ENCODE measurements at places on chromosomes 16 and 17. TPM values are rescaled to one million over a fixed set of nuclear protein-coding genes. Genes with fewer than 3 reads are reported as not detected.

AIPL1 gene
- not detected for polyA plus RNA-seq

BIRC5 gene
- 44.4 TPM for polyA plus RNA-seq

FAM117A gene
- polyA plus RNA-seq = 2.1 TPM

ADAP2 gene
- not detected for polyA plus RNA-seq

PRAC1 gene
- polyA plus RNA-seq = not detected

- no peak for DNase-seq
These were observed 317.6 kb downstream of the SEC14L1 start for GRCh38 chr17:77458202-77459017.

GRCh38 chr17:81240761-81241160 lies 1.6 kb downstream of the NDUFAF8 start:
- DNase-seq = no peak

GRCh38 chr16:49441366-49441780 lies 67.8 kb downstream of the C16orf78 start:
- no peak for DNase-seq

DNA sequence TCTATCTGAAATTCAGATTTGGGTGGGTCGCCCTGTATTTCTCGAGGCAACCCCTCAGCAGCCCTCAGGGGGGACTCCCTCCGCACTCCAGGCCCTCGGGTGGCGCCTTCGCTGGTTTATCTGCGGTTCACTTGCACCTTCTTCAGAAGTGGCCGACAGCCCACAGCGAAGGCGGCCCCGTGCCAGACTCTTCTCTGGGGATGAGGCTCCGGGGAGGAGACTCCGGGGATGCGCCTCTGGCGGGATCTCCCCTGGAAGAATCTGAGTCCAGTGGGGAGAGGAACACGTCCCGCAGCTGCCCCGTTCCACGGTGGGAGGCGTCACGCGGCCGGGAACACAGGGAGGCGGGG lies 63.9 kb upstream of the DNAJA2 start:
- DNase-seq = no peak

DNA sequence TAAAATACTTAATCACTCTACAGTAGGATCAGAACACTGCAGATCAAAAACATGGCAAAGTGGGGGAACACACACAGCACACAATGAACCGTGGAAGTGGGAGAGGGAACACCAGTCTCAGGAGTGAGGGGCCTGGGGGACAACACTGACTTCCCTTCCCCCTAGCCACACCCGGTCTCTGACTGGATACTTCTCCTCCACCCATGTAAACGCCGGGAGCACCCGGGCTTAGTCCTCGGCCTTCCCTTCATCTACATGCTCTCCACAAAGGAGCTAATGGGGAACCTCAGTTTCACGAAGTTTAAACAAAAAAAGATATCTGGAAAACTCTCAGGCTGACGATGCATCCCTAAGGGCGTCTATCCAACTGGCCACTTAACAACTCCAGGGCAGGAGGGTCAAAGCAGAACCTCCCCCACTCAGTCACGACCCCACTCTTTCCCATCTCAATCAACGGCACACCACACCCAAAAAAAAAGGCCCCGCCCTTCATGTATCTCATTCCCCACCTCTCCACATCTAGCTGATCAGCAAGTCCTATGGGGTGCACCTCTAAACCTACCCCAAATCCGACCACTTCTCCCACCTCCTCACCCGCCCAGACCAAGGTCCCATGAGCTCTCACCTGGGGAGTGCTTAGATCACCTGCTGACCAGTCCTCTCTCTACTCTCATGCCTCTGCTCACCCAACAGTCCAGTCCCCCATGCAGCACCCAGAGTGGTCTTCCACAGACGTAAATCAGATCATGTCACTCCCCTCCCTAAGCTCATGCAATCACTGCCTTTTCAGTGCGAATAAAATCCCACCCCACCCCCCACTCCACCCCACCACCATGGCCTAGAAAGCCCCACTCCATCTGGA lies 7.4 kb downstream of the ZDHHC7 start:
- no peak for DNase-seq

GRCh38 chr16:70455910-70456309 lies 1.5 kb downstream of the FCSK start:
- no peak for DNase-seq

GRCh38 chr17:2749784-2750181 lies 331 bp upstream of the CCDC92B start:
- DNase-seq = peak; percentile 86

- no peak for DNase-seq
These were observed 428.4 kb downstream of the MAF start for GRCh38 chr16:79171931-79172705.

DNA sequence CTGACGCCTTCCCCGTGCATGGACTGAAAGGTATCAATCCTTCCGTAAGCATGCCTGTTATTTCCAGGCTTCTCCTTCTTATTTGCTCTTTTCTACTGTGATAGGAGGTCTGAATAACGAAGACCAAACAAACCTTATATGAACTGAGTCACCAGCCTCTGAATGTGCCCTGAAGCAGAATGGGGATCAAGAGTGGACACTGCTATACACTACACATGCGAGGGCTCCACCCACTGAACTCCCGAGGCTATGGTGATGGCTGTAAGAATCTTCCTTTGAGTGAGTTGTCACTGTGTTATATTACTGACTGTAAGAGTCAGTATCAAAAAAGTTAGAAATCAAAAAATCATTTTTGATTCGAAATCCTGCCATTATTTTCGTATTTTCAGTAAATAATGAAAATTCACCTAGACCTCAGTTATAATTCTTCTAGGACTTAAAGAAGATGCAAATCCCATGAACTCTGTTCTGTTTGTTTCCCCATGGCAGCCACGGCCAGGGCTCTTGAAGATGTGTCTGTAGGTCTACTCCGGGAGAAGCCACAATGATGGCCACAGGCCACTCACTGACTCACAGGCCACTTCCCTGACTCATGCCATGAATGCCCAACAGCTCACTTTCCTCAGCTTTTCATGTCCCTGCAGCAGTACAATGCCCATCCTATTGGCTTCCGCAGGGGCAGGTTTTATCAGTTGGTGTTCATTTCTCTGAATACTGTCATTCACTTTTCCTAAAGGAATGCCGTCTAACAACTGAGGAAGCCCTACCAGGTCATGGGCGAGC lies 54.7 kb downstream of the ZZEF1 start:
- peak; percentile 64 for DNase-seq

- DNase-seq = peak; percentile 54
These were observed 1.5 kb downstream of the GGA2 start for GRCh38 chr16:23508589-23509440.

DNA sequence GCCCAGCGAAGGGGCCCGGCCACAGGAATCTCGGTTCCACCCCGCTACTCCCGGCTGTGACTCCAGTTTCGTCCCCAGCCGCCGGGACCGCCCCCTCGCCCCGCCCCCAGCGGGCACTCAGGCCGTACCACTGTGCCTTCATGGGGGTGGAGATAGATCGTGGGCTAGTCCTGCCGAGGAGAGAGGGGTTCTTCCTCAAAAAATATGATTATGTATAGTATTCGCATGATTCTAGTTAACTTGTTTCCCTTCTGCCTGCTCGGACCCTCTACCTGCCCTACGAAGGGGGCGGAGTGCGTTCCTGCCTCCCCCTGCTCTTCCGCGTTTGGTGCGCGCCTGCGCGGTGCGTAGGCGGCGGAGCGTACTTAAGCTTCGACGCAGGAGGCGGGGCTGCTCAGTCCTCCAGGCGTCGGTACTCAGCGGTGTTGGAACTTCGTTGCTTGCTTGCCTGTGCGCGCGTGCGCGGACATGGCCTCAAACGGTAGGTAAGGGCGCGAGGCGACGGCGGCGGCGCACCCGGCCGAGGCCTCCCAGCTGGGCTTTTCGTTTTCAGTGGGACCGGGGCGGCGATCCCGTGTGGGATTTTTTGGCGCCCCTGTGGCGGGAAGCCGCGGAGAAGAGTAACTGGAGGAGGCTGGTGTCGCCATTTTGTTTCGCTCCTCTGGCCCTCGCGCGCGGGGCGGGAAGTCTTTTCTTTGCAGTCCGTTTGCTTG lies at the start of gene FUS:
TSS of gene FUS (plus strand) at position 393 of the 713 bp plus-strand sequence. CDS start at position 469, 76 bp downstream.
- peak; percentile 88 for DNase-seq

- DNase-seq = peak; percentile 69
These were observed 155.6 kb upstream of the PLCG2 start for GRCh38 chr16:81623365-81624102.

All from GM23248 (cell line).